ENCODE measurements at places on chromosomes 11 and 22.
A peak's percentile ranks its signal among the peaks of the same experiment; 100 is the strongest.

DNA sequence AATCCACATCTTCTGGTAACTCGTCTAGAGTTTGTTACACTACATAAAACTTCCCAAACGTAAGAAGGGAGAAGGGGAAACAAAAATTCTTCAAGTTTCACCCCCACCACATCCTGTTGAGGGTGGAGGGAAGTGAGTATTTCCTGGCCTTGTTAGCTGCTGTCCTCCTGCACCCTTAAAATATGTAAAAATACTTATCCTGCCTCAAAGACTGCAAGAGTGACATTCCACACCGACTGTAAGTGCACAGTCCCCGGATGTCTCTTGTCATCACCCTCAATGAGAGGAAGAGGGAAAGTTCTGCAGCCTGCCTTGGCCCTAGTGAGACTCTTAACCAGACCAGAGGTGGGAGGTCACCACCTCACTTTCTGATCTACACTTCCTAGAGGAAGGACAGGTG is 3.3 kb downstream of the TMEM121B start:
- no peak for DNase-seq

- DNase-seq = no peak
Measured at GRCh38 chr11:131530407-131530806, 160.0 kb downstream of the NTM start.

GRCh38 chr11:12812849-12813248 is 138.6 kb downstream of the TEAD1 start:
- no peak for DNase-seq

GRCh38 chr11:43987384-43988039 is 45.1 kb downstream of the C11orf96 start:
- DNase-seq = no peak

GRCh38 chr11:2095542-2095941 is 43.6 kb downstream of the IGF2 start:
- DNase-seq = no peak

DNA sequence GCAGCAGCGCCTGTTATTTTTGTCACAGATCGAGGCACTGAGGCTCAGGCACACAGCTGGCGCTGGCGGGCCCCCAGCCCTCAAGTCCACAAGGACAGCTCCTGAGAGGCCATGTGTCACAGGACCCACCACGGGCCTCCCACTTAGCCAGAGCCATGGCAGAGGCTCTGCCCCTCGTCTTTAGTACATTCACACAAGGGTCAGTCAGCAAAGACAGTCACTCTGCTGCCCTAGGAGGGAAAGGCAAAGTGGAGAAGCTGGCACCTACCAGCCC is 29.1 kb downstream of the GNAZ start:
- no peak for DNase-seq

DNA sequence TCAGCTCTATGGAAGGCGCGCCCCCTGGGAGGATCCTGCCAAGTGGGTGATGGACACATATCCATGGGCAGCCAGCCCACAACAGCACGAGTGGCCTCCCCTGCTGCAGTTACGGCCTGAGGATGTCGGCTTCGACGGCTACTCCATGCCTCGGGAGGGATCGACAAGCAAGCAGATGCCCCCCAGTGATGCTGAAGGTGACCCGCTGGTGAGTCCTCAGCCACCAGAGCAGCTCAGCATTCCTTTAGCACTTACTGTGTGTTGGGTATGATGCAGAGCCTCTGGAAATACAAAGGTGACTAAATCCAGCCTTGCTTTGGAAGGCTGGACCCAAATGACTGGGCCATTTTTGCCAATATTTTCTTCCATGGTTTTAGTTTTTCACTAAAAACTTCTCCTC is 45.7 kb downstream of the DBX1 start:
- no peak for DNase-seq

GRCh38 chr11:67694875-67695555 is 20.6 kb upstream of the ALDH3B2 start:
- no peak for DNase-seq

DNA sequence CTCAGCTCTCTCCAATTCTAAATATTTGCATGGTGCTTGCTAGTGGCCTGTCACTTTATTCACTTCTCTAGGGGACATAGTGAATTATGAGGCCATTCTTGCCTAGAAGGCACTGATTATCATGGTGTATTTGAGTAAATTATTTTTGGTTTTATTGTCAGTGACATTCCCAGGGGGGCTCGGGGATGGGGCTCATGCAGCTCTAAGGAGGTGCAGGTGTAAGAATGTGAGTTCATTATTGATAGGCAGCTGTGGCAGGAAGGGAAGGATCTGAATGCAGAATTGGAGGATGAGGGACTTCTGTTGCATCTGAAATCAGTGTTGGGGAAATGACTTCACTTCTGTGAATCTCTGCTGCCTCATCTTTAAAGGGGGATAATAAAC is 53.7 kb upstream of the OR4B1 start:
- no peak for DNase-seq

DNA sequence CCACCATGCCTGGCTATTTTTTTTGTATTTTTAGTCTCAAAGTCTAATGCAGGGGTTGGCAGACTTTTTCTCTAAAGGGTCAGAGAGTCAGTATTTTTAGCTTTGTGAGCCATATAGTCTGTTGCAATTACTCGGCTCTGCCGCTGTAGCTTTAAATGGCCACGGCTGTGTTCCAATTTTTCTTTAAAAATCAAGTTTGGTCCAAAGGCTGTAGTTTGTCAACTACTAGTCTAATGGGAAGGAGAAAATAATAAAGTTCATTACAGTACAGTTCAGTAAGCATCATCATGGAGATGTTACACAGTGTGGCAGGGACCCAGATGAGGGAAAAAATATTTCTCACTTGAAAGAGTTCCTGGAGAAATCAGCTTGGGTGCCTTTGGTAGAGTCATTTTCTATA is 107.6 kb downstream of the CSNK2A3 start:
- DNase-seq = no peak

DNA sequence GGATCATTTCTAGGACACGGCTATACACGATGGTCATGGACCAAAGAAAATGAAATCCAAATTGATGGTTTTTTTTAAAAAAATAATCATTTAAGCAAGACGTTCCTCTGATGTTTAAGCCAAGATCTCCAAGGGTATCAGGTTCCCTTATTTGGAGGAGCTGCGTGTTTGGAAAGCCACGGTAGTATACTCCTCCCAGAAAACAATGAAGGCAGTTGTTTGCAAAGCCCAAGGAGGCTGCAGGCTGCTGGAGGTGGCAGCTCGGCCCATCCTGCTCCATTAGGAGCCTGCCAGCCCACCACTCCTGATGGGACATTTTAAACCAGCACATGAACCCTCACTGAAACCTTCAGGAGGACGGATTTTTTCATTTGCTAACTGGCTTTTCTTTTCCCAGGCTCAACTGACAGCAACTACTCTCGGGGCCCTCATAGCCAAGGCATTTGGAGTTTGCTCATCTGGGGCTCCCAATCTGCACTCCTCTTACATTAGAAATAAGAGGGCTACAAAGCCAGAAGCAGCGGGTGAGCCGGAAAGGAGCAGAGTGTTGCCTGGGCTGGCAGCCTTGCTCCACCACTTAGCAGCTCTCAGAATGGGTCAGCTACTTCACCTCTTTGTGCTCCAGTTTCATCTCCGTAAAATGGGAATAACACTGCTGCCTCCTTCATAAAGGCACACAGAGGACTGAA is 58.4 kb downstream of the ABTB2 start:
- no peak for DNase-seq

DNA sequence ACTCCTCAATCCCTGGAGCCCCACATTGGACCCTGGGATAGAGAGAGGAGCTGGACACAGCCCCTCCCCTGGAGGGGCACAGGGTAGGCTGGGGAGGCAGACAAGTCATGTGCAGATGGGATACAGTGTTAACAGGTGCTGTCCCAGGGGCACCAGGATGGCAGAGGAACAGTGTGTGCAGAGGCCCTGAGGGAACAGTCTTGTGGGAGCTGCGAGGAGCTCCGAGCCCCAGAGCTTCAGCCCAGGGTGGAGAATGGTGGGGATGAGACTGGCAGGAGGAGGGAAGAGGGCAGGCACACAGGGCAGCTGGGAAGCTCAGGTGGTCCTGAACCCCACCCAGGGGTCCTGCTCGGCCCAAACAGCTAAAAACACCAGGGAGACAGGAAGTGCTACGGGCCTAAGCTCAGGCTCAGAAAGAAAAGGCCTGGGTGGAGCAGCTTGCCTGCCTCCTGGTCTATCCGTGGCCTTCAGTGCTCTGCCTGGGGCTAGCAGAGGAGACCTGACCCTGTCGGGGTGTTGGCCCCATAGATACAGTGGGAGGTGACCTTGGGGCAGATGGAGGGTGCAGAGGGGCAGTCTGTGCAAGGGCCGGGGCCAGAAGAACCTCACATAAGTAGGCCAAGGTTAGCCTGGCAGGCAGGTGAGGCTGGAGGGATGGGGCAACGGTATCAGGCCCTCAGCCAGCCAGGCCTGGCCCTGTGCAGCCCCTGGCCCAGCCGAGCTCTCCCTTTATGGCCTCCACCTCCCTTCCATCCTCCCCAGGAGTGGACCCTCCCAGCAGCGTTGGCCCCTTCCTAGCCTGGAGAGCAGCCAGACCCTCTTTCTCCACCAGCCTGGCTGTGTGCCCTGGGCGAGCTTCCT is 15.4 kb downstream of the CAPN5 start:
- DNase-seq = peak; percentile 7

GRCh38 chr22:46159777-46160176 is 9.5 kb downstream of the PPARA start:
- no peak for DNase-seq

- no peak for DNase-seq
Measured at GRCh38 chr22:30523646-30524489, 18.4 kb upstream of the SEC14L4 start.

DNA sequence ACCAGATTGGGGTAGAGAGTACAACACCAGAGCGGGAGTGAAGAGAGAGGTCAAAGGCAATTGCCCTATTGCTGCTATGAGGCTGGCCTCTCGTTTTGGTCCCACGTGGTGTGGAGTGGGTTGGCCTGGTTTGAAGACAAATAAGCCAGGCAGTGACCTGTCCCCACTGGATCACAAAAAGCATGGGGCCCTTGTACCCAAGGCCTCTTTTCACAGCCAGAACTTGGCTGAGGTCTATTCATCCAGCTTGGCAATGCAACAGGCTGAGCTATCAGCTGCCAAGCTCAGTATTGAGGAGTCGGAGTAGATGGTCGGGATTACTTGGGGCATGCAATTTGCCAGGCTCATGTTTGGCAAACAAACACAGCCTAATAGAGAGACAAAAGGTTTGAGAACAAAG is 19.2 kb upstream of the GALNT18 start:
- no peak for DNase-seq

- no peak for DNase-seq
Measured at GRCh38 chr22:48043581-48043980, 1281.1 kb downstream of the TBC1D22A start.

DNA sequence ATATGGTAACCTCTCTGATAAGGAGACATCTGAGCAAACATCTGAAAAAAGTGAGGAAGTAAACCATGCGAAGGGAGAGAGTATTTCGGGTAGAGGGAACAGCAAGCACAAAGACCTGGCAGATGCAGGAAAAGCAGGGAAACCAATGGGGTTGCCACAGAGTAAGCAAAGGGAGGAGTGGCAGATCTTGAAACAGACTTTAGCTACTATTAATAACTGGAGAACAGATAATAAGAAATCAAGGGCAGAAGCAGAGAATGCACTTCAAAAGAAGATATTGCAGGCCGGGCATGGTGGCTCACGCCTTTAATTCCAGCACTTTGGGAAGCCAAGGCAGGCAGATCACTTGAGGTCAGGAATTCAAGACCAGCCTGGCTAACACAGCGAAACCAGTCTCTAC is 18.1 kb downstream of the MRTFA start:
- no peak for DNase-seq

DNA sequence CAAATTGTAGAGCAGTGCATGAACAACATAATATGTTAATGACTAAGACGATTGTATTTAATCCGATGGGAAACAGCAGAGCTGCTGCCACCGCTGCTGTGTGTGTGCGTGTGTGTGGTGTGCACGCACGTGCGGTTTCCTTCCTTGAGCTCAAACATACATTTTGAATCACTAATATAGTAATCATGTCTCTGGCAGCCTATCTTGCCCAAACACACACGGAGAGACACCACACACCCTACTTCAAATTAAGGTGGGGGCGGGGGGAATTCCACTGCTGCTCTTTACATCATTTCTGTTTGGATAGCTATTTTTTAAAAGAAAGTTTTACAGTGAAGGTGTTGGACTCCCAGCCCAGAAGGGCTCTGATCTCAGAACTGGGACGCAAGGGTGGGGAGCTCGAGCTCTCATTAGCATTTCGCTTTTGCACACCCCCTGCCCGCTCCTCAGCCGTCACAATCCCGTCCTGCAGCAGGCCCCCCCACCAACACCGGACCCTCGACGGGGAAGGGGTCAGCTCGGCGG is 651 bp upstream of the FAM83F start:
- peak; percentile 28 for DNase-seq

- no peak for DNase-seq
Measured at GRCh38 chr11:3904228-3904627, 48.8 kb downstream of the STIM1 start.

- DNase-seq = no peak
Measured at GRCh38 chr22:33476716-33477115, 418.5 kb upstream of the SYN3 start.

DNA sequence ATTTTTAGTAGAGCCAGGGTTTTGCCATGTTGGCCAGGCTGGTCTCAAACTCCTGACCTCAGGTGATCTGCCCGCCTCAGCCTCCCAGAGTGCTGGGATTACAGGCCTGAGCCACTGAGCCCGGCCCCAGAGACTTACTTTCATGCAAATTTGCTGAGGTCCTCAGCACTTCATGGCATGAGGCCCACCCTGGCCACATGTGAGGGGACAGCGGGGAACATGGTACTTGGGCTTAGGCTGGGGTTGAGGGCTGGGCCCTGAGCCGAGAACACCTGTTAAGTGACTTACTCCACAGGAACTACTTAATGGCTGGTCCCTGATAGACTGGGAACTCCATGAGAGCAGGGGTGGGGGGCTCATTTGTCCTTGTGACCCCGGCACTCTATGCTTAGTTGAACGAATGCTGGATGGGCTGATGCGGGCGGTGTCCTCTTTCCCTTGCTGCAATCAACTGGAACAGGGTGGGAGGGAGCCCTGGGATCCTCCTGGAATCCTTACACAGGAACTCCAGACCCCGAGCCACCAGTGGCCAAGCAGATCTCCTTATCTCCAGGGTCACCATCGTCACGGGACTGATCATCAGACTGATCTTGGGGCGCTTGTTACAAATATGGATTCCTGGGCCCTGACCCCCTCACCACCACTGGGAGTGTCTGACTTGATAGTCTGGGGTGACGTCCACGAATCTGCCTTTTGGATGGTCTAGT is 1.0 kb downstream of the VSIG10L2 start:
- no peak for DNase-seq

- DNase-seq = peak; percentile 30
Measured at GRCh38 chr11:13486926-13487660, 8.7 kb downstream of the PTH start.

- DNase-seq = no peak
Measured at GRCh38 chr11:86978756-86979608, 23.8 kb upstream of the FZD4 start.

DNA sequence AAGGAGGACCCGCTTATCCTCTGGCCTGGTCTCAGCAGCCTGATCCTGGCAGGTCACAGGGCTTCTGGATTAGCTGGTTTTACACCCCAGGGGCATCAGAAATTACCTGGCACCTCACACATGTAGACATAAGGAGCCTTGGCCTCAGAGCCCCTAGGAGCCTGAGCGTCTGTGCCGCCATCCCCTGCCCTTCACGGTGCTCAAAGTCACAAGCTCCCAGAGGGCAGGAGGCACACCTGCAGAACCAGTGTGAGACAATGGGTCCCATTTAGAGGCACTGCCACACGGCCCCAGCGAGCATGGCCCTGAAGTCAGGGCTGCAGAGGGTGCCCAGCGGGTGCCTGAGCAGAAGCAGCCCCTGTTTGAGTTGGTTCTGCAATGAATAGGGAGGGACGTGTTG is 3.9 kb downstream of the DGKZ start:
- DNase-seq = no peak
